Activated CD4-positive, alpha-beta memory T cell treated with anti-CD3 and anti-CD28 coated beads for 36 hours (primary cell): ENCODE measurements at places on chromosomes 2 and 18. TPM values are rescaled to one million over a fixed set of nuclear protein-coding genes. Genes with fewer than 3 reads are reported as not detected.

Gene TTR
- total RNA-seq, result not detected

Gene FTCDNL1
- total RNA-seq, result 2.9 TPM

Gene EPHA4
- total RNA-seq, result 6.3 TPM

Gene TFCP2L1
- 0.29 TPM for total RNA-seq

Gene CNGA3
- total RNA-seq, result not detected

Gene ACVR2A
- total RNA-seq, result 3.5 TPM

Gene VWA3B
- total RNA-seq, result not detected

Gene LINC00305
- not detected for total RNA-seq
